HCEC 1CT (cell line): ENCODE measurements at places on chromosomes 7 and 10.

- no peak for DNase-seq
Observed at GRCh38 chr10:61608255-61609033, 54.3 kb upstream of the CABCOCO1 start.

DNA sequence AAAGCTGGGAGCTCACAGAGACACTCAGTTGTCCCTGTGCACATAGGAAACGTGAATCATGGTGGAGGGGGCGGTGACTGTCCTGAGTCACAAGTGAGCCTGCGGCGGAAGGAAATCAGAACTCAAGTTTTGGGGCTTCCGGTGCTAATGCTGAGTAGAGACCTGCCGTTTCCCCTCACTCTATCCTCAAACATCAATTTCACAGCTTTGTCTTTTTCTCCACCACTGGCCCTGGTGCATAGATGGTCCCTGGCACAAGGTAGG lies 21.9 kb downstream of the ADCYAP1R1 start:
- no peak for DNase-seq

- DNase-seq: peak; percentile 52
Observed at GRCh38 chr10:112361951-112362751, 11.8 kb upstream of the ACSL5 start.

- no peak for DNase-seq
Observed at GRCh38 chr10:6704896-6705295, 124.8 kb upstream of the PRKCQ start.

DNA sequence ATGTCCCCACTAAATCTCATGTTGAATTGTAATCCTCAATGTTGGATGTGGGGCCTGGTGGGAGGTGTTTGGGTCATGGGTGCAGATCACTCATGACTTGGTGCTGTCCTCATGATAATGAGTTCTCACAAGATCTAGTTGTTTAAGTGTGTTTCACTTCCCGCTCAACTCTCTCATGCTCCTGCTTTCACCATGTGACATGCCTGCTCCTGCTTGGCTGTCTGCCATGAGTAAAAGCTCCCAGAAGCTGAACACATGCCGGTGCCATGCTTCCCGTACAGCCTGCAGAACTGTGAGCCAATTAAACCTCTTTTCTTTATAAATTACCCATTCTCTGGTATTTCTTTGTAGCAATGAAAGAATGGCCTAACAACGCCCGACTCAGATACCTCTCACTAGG lies 6.2 kb upstream of the PSTK start:
- no peak for DNase-seq

DNA sequence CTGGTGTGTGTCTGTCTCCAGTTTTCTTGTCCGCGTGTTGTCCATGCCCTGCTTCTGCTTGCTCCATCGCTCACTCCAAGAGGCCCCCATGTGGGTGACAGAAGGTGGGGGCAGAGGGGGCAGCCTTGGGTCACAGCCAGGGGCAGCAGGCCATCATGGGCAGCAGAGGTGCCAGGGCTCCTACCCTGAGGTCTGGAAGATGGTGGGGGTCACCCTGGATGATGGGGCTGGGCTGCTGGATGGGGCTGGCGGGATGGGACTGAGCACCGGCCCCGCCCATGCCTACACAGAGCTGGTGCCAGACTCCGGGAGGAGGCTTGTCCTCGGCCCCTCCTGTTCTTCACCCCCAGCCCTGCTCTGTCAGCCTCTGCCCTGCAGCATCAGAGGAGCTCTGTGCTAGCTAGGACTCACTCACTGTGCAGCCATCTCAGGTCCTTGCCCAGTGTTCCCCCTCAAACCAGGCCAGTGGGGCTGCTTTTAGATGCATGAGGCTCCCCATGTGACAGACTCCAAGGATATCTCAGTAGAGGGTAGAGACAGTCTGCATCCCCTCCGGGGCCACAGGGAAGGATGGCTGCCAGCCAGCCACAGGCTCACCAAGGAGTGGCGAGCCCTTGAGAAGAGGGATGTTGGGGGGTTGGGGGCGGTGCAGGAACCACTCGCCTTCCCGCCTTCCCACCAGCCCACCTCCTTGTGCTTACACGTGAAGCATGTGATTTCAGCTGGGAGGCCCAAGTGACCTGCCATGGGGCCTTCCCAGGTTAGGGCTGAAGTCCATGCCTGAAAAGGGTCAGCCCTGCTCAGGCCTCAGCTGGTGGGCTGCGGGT lies 35.5 kb upstream of the PPIF start:
- DNase-seq: no peak

- peak; percentile 95 for DNase-seq
Observed at GRCh38 chr10:104337985-104338735, at the start of gene ITPRIP. ITPRIP (minus strand) TSS chr10:104338465; CDS start chr10:104316051, 22,414 bp downstream.

DNA sequence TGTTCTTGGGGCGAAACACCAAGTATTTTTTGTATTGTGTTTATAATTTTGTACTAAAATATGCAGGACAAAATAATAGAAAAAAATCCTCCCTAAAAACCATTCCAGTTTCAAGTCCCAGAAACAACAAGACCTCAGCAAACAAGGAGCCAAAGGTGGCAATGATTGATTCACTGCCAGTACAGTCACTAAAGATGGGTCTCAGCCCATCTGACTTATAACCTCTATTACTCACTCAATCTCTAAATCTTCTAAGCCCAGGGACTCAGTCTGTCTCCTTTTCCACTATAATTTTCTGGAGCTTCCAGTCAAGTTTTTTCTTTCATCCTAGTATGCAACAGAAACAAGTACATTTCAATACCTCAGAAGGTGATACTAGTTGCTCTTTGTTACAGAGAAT lies 33.3 kb downstream of the SNX13 start:
- DNase-seq: peak; percentile 36

DNA sequence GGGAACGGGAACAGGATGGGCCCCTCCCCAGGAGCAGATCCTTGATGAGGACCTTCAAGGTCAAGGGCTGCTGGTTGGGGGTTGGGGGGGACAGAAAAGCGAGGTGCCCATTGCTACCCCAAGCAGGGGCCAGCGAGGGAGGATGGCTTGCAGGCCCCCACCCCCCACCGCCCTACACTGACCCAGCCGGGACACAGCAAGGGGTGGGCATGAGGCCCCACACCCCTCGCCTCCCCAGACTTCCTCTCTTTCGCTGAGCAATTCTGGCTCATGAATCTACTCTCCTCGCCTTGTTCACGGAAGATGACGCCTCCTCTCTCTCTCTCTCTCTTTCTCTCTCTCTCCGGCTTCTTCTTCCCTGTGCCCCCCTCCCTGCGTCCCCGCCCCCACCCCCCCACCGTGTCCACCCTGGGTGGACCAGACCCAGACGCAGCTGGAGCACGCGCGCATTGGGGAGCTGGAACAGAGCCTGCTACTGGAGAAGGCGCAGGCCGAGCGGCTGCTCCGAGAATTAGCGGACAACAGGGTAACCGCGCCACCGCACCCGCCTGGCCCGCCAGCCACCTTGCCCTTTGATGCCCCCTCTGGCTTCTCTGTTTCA lies 81.1 kb upstream of the GTF2IRD1 start:
- no peak for DNase-seq

GRCh38 chr7:137846827-137847567 lies at the start of gene DGKI:
DGKI (minus strand) TSS chr7:137846974.
- no peak for DNase-seq

DNA sequence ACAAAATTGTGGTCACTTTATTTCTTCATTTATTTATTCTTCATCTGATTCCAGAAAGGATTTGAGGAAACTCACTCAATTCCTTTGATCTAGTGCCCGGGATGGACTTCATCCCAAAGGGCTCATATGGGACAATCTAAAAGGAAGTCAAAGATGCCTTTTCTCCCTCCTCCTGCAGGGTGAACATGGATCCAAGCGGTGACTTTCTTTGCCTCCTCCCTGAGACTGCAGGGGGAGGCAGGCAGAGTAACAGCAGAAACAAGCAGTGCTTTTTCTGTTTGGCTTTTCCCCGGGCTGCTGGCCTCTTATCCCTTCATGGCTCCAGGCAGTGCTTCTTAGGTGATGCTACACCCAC lies 10.0 kb upstream of the DNMBP start:
- no peak for DNase-seq

DNA sequence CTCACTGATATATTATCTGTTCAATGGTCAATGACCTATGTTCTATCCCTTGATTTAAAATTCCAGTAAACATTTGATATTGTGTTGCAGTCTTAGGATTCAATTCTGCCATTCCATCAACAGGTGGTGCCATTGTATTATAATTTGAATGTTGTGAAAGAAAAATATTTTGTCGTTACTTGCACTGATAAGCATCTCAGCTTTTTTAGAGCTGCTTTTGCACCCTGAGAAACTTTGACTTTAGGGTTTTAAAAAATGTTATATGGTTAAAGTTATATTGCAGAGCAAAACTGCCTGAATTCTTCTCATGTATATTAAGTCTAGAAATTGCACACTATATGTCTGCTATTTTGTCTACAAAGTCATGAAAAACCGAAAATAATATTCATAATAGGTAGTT lies 18.8 kb upstream of the MINDY3 start:
- peak; percentile 28 for DNase-seq
